SK-N-SH (cell line): ENCODE measurements at places on chromosomes 6 and 20. TPM values are rescaled to one million over a fixed set of nuclear protein-coding genes. Genes with fewer than 3 reads are reported as not detected.

GRCh38 chr6:16049168-16049567 is 79.7 kb upstream of the MYLIP start:
- DNase-seq = no peak

DNA sequence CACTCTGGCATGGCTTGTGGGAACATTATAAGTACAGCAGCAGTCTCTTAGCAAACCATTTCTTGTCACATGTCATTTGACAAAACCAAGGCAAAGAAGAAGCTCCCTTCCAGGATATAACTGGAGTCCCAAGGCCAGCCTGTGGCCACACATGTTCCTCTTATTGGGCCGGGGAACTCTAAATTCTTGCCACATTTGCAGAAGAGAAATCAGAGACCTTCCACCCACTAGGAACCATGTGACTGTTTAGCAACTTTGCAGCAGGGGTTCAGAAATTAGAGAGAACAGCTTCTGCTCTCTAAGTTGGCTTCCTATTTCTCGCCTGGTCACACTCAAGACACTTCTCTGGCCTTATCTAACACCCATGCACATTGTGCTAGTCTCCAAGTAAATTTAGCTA is 20.4 kb upstream of the MEP1A start:
- DNase-seq = no peak

DNA sequence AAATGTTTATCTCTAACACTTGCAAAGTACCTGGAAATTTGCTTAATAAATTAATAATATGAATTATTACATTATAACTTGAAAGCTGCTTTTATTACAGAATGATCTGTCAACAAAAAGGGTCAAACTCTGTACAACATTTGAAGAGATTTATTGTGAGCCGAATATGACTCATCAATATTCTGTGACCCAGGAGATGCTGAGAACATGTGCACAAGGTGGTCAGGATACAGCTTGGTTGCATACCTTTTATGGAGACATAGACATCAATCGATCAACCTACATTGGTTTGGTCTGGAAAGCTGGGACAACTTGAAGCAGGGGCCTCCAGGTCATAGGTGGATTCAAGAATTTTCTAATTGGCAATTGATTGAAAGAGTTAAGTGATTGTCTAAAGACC is 79.0 kb downstream of the RNASET2 start:
- no peak for DNase-seq

DNA sequence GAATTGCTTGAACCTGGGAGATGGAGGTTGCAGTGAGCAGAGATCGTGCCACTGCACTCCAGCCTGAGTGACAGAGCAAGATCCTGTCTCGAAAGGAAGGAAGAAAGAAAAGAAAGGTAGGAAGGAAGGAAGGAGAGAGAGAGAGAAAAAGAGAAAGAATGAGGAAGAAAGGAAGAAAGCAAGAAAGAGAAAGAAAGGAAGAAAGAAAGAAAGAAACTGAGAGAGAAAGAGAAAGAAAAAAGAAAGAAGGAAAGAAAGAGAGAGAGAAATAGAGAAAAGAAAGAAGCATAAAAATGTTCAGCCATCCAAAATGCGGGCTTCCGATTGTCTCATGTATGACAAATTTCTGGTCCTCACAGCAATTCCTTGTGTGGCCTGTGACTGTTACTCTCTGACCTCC is 22.8 kb downstream of the MUC22 start:
- DNase-seq = no peak

DNA sequence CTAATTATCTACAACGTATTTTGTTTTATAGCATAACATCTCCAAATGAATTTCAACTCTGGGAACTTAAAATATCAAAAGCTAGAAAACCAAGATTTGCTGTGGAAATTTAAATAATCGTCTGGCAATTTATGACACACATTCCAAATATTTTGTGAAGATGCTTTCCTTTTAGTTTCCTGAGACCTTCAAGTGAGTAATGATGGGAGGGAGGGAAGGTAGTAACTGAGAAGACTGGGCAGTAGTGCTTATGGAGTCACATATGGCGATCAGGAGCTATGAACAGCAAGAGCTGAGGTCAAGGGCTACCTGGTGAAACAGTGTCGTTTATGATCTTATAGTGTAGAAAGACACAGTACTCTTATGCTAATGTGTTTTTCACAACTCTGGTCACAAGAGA is 178.2 kb upstream of the THEMIS start:
- DNase-seq = no peak

FOXA2 gene
- not detected in 2 replicates for polyA plus RNA-seq

DNA sequence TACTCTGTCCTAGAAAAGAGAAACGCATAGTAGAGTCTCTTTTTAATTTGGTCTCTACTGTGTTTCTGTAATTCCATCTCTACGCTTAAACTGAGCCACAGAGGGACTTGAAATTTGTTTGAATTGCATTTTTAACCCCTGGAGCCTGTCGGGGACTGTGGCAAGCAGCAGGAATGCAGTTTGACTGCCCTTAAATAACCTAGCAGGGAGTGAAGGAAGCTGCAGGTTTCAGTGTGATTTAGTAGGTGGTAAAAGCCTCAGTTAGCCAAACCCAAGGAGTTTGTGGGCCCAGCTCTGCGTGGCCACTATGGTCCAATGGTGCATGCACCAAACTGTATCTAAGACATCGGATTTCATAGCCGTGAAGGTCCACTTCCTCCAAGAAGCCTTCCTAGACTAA is 70.3 kb upstream of the MC3R start:
- no peak for DNase-seq

GRCh38 chr6:79923270-79923669 is 24.1 kb downstream of the ELOVL4 start:
- DNase-seq = no peak

GRCh38 chr6:39292637-39293036 is 21.6 kb downstream of the KCNK17 start:
- no peak for DNase-seq

GRCh38 chr20:1118004-1118335 is 432 bp upstream of the PSMF1 start:
- no peak for DNase-seq

TUBB2A gene
- 169 and 199 TPM in 2 replicates for polyA plus RNA-seq

GRCh38 chr20:4560667-4561066 is 161.0 kb upstream of the PRND start:
- no peak for DNase-seq

POU5F1 gene
- polyA plus RNA-seq = not detected in 2 replicates

DNA sequence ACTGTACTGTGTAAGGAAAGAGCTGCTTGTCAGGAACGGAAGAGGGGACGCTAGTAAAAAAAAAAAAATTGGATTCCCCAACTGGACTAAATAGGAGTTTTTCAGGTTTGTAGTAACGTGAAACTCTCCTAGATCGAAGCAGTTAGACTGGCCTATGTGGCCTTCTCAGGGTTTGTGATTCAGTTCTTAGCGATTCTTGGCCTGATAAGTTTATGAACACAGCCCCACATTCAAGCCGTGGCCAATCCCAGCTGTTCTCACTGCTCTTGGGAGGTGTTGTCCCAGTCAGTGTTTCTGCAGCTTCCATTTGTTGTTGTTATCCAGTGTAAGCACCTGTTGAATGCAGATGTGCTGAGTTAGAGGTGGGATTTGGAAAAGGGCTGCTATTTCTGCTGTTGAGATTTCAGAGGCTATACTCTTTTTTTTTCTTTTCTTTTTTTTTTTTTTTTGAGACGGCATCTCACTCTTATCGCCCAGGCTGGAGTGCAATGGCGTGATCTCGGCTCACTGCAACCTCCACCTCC is 29.7 kb downstream of the TAF8 start:
- no peak for DNase-seq

DNA sequence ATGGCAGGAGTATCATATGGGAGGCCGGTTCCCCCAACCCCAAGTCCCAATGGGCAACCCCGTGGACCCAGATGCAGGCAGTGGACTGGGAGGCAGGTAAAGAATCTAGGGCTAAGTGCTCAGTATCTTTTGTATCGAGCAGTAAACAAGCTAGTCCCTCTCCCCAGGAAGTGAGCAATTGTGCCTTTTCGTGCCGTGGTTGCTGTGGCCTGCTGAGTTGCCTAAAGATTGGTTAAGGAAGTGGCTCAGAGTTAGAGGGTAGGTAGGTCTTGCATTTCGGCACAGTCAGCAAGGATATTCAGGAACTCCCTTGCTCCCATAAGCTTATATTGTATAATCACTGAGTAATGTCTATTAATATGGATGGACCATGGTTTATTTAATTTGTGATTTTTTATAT is 1.3 kb upstream of the DNAH8 start:
- no peak for DNase-seq

- no peak for DNase-seq
Observed at GRCh38 chr20:210809-211502, 16.1 kb upstream of the DEFB129 start.

- DNase-seq = no peak
Observed at GRCh38 chr20:62620625-62621024, 21.7 kb upstream of the SLCO4A1 start.

DNA sequence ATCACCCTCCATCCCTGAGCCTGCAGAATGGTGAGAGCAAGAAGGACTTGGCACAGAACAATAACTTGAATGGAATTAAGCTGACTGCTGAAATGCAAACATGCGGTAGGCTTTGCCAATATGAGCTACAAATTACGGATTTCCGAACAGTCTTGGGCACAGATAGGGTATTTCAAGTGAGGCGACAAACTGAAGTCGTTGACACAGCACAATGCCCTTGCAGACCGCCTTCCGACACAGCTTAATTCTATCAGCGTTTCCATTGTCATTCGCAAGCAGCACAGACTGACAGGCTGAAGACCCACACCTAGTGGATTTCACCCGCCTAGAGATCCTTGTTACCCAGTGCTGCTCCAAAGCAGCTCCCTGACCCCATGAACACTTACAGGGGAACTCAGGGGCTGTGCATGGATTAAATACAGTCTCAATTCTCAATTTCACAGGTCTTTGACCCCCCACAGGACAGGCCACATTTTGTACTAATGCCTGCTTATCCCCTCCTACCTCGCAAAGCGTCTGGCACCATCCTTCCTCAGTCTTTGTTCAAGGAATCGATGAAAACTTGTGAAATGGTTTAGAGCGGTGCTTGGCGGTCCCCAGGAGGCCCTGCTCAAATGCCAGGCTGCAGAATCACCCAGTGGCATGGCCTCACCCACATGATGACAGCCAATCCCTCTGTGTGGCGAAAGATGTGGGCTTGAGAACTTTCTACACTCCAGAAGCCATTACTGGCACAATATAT is 34.6 kb downstream of the RAMACL start:
- DNase-seq = no peak

DNA sequence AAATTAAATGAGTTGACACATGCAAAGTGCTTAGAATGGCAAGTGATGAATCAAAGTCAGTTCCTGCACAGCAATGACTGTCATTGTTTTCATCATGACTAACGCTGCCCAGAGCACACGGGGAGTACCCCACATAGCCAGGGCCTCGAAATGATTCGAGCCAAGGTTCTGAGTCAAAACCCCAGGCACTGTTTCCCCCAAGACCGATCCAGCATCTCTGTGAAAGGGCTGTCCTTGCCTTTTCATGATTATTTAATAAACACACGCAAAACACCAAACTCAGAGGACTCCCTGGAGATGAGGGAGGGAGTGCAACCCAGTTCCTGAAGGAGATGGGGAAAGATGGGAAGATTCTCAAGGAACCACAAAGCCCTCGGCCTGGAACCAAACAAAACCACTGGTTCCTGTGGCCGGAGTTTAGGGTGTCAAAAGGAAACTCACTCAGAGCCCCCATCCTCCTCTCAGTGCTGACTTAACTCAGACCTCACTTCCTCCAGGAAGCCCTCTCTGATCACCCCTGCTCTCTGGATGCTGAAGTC is 3.8 kb downstream of the PREX1 start:
- no peak for DNase-seq

- DNase-seq = no peak
Observed at GRCh38 chr6:119240257-119241110, 109.1 kb downstream of the MAN1A1 start.

GRCh38 chr6:96059586-96059985 is 43.8 kb downstream of the FUT9 start:
- no peak for DNase-seq

GRCh38 chr20:37356961-37357371 is 11.0 kb downstream of the SRC start:
- peak; percentile 14 for DNase-seq

GRCh38 chr6:165716886-165717285 is 53.8 kb upstream of the PDE10A start:
- DNase-seq = no peak

SPTLC3 gene
- 0.02 and 0.05 TPM in 2 replicates for polyA plus RNA-seq

- no peak for DNase-seq
Observed at GRCh38 chr6:107539849-107540464, 50.0 kb downstream of the SOBP start.

BTN1A1 gene
- polyA plus RNA-seq = not detected in 2 replicates

FAXC gene
- polyA plus RNA-seq = 9.0 and 9.1 TPM in 2 replicates

GRCh38 chr6:16511040-16511660 is 250.1 kb downstream of the ATXN1 start:
- peak; percentile 38 for DNase-seq

PRR18 gene
- 0.02 TPM in 1 of 2 replicates, not detected in the other for polyA plus RNA-seq

- DNase-seq = no peak
Observed at GRCh38 chr6:124830506-124830905, 131.7 kb upstream of the RNF217 start.

GJA1 gene
- 23.5 and 30.7 TPM in 2 replicates for polyA plus RNA-seq

- DNase-seq = no peak
Observed at GRCh38 chr6:164520916-164521315, 788.5 kb downstream of the C6orf118 start.

DNA sequence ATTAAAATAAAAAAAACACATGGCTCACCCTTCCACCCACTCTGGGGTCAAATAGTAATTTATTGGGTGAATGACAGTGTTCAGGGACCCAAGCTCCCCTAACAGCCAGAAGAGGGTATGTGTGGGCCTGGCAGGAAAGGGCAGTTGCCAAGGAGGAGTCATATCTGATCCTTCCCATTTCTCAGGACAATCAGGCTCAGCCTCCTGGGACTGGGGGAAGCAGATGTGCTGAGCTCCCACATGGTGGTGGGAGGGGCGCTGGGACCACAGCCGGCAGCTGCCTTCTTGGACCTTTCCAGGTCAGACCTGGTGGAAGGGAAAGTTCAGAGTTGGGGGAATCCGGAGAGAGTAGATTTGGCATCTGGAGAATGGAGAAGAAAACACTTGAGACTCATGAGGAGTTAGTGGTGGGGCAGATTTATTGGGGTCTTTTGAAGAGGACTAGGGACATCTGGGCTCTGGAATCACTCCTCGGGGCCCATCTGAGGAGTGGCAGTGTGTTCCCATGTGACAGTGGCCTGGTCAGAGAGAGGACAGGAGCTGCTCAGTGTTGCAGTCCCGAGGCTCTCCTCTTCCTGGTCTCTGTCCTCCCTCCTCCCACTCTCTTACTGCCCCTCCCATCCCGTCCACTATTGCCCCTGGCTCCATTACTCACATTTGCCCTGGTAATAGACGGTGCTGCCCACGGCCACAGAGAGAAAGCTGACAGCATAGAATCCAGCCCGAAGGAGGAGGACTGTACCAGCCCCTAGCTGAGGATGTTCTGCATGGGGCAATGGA is 3.0 kb downstream of the LST1 start:
- no peak for DNase-seq

DNA sequence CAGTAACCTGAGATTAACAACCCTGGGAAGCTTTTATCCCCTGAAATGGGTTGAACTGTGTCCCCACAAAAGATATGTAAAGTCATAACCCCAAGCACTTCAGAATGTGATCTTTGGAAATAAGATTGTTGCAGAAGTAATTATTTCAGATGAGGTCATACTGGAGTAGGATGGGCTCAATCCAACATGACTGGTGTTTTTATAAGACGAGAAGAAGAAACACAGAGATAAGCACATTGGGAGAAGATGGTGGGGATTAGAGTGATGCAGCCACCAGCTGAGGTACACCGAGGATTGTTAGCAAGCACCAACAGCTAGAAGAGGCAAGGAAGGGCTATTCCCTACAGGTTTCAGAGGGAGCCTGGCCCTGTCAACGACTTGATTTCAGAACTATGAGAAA is 12.5 kb upstream of the RNF217 start:
- no peak for DNase-seq
